ENCODE measurements at places on chromosomes 1 and 21.

- DNase-seq, result no peak
Measured at GRCh38 chr1:202130297-202130721, 7.6 kb downstream of the GPR37L1 start.

DNA sequence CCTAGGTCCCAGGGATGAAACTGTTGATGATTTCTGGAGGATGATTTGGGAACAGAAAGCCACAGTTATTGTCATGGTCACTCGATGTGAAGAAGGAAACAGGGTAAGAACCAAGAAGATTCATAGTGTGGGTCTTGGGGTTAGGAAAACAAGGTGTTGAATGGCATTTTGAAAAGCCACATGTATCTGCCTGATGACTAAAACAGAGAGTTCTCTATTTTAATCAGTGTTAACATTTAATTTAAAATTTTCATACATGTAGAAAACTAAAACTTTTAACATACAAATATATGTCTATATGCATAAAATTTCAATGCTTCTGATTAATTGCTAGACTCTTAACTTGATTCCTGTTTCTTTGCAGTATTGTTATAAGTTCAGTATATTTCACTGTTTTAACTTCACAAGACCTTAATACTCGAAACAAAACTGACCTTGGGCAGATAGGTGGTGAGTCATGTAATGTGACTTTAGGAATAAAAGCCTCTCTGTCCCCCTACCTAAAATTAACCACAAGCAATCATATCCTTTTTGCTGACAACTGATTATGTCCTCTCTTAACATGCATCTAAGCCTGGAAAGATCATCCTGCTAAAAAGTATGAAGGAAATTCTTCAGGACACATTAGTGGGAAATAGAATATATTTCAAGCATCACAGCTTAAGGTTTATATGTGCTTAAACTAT lies 95.6 kb downstream of the PTPRC start:
- no peak for DNase-seq

GRCh38 chr1:245378311-245378722 lies 223.5 kb downstream of the KIF26B start:
- no peak for DNase-seq

DNA sequence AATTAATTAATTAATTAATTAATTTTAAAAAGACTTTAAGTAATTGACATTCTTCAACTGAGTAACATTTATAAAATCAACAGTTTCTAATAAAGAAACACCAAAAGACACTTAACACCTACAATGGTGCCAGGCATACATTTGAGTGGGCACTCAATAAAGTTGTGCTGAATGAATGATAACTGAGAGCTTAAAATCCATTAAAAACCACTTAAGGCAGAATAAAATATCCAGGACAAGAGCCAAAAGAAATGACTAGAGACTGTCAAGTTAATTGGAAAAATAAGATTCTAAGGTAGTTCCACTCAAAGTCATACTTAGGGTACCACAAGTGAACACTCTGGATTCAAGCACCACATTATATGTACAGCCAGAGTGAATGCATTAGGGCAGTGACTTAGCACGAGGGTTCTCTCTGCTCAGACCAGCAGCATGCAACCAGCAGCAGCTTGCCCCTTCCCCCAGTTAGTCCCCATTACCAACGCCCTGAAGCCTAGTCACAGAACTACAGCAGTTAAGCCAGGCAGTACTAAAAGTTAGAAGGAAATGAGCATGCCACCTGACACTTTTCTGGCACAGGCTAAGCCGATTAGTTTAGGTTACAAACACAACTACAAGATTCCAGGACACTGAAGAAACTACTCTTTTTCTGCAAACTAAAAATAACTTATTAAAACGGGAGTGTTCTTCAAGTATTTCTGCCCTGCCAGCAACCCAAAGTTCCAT lies 46.5 kb downstream of the LUZP1 start:
- no peak for DNase-seq

DNA sequence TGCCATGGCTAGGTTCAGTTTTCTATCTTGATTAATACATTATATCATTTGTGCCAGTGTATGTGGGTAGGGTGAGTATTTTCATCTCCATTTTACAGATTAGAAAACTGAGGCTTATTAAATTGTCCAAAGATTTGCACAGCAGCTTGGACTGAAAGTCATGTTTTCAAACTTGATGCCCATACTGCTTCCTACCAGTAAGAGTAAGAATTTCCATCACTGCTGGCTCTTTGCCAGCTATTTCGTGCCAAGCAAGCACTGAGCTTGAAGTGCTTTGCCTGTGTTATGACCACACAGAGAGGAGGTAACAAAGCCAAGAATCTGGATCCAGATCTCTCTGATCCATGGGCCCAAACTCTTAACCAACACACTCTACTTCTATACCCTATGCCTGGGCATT lies 295.0 kb downstream of the VAV3 start:
- no peak for DNase-seq

GRCh38 chr1:3884966-3885365 lies 15.1 kb downstream of the C1orf174 start:
- no peak for DNase-seq

DNA sequence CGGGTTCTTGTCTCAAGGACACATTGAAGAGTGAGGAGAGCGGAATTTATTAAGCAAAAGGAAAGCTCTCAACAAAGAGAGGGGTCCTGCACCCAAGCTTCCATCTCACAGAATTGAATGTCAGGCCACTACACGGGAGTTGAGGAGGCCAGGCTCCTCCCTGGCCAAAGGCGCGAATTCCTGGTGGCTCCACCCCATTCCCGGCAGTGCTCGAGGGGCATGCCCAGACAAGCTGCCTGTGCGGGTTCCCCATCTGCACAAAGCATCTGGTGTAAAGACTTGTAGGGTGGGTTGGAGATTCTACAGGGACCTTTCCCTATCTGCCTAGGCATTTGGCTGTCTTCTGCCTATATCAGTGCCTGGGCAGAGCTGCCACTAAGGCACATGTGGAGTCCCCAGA lies 648.5 kb upstream of the PKN2 start:
- no peak for DNase-seq

DNA sequence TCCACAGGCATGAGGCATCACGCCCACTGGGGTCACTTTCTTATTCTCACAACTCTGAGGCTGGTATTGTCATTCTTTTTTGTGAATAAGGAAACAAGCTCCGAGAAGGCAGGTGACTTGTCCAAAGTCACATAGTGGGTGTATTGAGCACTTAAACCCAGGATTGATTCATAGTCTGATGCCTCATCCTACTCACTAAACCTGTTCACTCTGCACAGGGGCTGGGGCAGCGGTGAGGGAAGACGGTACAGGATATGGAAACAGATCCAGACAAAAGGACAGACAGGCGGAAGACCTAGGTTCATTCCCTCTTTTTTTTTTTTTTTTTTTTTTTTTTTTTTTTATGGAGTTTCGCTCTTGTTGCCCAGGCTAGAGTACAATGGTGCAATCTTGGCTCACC lies 56.6 kb downstream of the NKAIN1 start:
- no peak for DNase-seq

DNA sequence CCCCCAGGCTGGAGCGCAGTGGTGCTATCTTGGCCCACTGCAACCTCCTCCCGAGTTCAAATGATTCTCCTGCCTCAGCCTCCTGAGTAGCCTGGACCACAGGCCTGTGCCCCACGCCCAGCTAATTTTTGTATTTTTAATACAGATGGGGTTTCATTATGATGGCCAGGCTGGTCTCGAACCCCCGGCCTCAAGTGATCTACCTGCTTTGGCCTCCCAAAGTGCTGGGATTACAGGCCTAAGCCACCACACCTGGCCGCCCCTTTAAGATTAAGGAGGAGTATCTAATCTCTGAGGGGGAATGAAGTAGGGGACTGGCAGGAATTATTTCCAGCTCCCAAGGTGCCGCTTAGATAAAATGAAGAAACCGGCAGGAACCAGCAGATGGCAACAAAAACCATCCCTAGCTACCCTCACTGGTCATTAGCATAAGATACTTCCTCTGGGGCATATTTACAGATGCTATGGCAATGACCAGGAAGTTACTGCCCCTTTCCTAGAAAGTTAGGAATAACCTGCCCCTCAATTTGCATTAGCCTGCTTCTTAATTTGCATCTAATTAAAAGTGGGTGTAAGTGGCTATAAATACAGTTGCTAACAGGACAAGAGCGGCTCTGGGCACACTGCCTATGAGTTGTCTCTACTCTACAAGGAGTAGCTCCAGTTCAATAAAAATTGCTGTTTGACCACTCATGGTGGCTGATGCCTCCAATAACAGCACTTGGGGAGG lies 7.1 kb upstream of the NSUN4 start:
- no peak for DNase-seq

GRCh38 chr21:34642211-34643075 lies 26.4 kb upstream of the CLIC6 start:
- DNase-seq, result no peak

DNA sequence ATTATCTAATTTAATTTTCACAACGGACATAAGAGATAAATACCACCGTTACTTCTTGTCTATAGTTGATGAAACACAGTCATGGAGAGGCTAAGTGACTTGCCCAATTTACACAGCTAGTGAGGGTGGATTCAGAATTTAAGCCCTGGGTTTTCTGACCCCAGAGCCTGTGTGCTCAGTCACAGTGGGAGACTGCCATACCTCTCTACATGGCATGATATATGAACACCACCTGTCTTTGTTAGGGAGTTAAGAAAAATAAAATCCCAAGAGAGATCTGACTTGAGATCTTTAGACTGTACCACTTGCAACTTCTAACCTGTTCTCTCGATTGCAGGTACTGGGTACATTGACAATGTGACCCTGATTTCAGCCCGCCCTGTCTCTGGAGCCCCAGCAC lies 40.3 kb downstream of the LAMC2 start:
- no peak for DNase-seq

- no peak for DNase-seq
Measured at GRCh38 chr21:41483973-41484372, 24.0 kb downstream of the TMPRSS2 start.

GRCh38 chr1:1393428-1393827 lies 5.7 kb downstream of the CCNL2 start:
- DNase-seq, result no peak

GRCh38 chr21:17795146-17796036 lies 23.8 kb downstream of the C21orf91 start:
- DNase-seq, result no peak

GRCh38 chr1:226255380-226255779 lies 31.9 kb downstream of the MIXL1 start:
- DNase-seq, result no peak

DNA sequence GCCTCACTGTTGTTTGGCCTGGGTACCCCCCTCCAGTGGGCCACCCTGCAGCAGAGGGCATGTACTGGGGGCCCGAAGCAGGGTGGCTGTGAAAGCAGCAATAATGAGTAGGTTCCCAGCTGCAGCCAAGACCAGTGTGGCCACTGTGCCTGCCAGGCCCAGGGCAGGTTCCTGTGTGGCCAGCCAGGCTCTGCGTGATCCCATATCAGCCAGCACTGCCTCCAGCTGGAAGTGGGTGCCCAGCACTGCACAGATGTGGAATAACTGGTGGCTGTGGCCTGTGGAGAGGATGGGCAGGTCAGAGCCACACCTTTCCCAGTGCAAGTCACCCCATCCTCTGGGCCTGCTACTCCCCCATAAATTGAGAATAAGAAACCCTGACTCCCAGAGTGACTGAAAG lies 2.1 kb downstream of the BGLAP start:
- no peak for DNase-seq

GRCh38 chr1:2583871-2584351 lies 2.7 kb upstream of the PRXL2B start:
- no peak for DNase-seq

- no peak for DNase-seq
Measured at GRCh38 chr1:56404561-56405030, 174.8 kb downstream of the PLPP3 start.

GRCh38 chr1:215256936-215257679 lies 174.6 kb downstream of the KCNK2 start:
- no peak for DNase-seq

- no peak for DNase-seq
Measured at GRCh38 chr1:26616881-26617280, 78.9 kb upstream of the ARID1A start.

GRCh38 chr21:19853709-19854575 lies 1144.3 kb upstream of the NCAM2 start:
- DNase-seq, result no peak

DNA sequence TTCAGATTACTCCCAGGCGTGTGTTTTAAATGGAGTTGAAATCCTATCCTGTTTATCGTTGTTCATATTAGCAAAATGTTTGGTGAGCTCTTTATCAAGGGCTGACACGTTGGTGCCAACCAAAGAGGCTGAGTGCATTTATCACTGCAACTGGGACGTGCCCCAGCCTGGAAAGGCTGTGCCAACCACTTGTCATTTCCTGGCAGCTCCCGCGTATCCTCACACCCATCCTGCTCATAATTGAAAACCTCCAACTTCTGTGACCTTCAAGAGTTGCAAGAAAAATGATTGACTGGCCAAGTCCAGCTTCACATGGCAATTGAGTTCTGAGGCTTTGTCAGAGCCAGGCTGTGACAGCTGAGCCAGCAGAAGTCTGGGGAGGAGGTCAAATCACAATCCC lies 43.7 kb upstream of the KCNA3 start:
- DNase-seq, result no peak

DNA sequence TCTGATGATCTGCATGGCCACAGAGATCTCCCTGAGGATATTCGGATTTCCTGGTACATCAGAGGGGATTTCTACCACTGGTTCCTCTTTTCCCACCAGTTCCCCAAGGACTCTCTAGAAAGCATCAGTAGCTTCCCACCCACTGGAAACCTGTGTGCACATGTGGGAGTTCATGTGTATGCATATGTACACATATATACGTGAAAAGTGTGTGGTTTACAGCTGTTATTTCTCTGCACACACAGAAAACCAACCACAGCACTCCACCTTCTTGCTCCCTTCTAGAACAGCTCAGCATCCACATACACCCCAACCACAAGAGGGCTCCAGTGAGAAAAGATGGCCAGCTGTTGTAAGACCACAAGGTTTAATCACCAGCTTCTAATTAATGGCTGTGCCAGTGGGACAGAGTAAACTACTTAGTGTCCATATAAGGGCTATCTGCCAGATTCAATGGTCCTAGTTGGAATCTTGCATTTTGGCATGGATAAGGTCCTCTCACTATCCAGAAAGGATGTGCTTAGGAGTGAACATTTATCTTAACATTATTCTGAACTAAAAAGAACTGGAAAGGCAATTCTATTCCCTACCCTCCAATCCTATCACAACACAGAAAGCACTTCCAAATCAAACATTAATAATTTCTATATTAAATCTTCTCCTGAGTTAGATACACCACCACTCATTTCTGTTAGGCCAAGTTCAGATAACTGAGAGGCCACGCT lies 24.1 kb downstream of the GPR3 start:
- peak; percentile 53 for DNase-seq

- no peak for DNase-seq
Measured at GRCh38 chr1:57517587-57518374, 93.9 kb upstream of the DAB1 start.

DNA sequence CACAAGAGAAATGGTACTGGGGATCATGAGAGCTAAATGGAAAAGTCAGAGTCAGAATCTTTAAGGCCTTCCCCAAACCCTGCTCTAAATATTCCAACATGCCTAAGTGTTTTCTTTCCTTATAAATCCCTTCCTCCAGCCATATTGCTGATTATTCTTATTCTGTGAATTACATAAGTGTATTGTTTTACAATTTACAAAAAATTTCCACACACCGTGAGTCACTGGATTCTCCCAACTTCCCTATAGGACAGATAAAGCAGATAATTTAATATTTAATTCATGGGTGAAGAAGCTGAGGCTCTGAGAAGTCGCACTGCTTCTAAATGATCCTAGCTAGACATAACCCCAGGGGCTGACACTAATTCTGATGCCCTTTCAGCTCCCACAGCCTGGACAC lies 243.3 kb upstream of the JUN start:
- DNase-seq, result no peak

- no peak for DNase-seq
Measured at GRCh38 chr1:25631750-25632485, 15.3 kb downstream of the MAN1C1 start.

- no peak for DNase-seq
Measured at GRCh38 chr1:89271341-89272015, 1.2 kb downstream of the GBP5 start.
